ENCODE measurements at places on chromosomes 12 and 14.

DNA sequence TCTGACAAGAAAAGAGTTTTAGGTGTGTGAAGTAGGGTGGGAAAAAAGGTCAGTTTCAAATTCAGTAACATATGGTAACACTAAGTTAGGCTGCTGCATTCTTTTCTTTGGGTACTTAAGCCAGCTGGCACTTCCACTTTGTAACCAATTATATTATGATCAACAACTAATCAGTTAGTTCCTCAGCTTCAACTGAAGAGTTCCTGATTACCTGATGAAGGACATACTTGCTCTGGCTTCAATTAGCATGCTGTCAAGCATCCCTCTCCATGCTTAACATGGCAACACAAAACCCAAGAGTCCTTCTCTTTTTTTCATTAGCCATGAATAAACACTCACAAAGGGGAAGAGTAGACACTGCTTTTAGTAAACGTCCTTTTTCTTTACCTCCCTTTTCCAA lies 6.8 kb upstream of the KANSL2 start:
- no peak for DNase-seq

DNA sequence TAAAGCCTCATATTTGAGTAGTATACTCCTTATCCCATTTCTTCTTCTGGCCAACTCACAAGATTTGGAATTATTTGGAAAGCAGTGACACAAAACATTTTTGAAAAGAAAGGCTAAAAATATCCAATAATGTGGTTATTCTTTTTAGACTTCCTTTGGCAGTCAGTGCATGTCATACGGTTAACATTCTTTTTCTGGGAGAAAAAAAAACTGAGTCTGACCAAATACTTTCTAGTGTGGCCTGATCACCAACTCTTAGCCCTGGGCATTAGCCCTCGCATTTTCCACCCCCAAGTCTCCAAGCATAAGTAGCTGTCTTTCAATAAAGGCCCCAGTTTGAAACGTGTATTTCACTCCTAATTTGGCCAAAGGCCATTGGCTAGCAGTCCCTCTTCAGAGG lies 5.9 kb downstream of the RASSF3 start:
- peak; percentile 45 for DNase-seq

GRCh38 chr14:31787377-31787776 lies 226.2 kb downstream of the NUBPL start:
- DNase-seq: no peak

GRCh38 chr12:13149411-13149810 lies 45.9 kb upstream of the GSG1 start:
- DNase-seq: no peak

DNA sequence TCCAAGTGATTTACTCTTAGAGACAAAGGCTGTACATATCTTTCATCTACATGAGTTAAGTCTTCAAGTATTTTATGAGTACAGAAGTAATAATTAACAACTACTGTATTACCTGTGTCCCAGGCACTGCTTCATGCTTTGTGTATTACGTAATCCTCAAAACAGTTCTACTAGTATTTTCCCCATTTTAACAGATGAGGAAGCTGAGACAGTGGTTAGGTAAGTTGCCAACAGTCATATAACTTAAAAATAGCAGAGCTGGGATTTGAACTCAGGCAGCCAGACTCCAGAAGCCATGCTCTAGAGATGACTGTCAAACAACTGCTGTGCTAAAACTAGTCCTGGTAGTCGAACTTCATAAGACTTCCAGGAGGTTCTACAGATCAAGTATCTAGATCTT lies 10.7 kb downstream of the TRMT5 start:
- no peak for DNase-seq

GRCh38 chr12:18261273-18261672 lies at the start of gene PIK3C2G:
PIK3C2G (plus strand) TSS chr12:18261518; CDS start chr12:18282082, 20,564 bp downstream.
- no peak for DNase-seq

DNA sequence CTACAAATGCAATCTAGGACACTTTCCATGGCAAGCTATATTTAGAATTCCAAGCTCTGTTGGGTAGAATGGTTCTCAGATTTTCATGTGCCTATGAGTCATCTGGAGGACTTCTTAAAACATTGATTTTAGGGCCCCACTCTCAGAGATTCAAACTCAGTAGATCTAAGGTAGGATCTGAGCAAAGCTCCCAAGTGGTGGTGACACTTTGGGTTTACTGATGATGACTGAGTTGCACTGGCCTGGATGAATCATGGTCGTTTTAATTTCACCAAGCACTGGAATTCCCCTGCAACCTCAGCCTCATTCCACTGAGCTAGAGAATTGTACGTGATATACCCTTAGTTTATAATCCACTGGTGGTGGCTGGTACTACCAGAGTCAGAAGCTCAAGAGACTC lies 86.5 kb downstream of the PPM1H start:
- DNase-seq: no peak
